ENCODE measurements at places on chromosomes 1 and 21. TPM values are rescaled to one million over a fixed set of nuclear protein-coding genes. Genes with fewer than 3 reads are reported as not detected.

The COA7 gene
- total RNA-seq, result 25.1 TPM

The ANGPTL3 gene
- not detected for total RNA-seq

The CELA3B gene
- total RNA-seq, result not detected

The RAD54L gene
- 13.7 TPM for total RNA-seq

The AUNIP gene
- 6.0 TPM for total RNA-seq

The CYP4B1 gene
- total RNA-seq, result not detected
